H9 (cell line): ENCODE measurements at places on chromosomes 12 and 14. TPM values are rescaled to one million over a fixed set of nuclear protein-coding genes. Genes with fewer than 3 reads are reported as not detected.

The GALNT16 gene
- total RNA-seq, result 2.3 and 3.0 TPM in 2 replicates

The HCAR1 gene
- 0.07 TPM in 2 replicates for total RNA-seq

The NR4A1 gene
- 25.8 and 27.3 TPM in 2 replicates for total RNA-seq

The HOMEZ gene
- 6.2 and 6.5 TPM in 2 replicates for total RNA-seq

The MYF6 gene
- not detected in 2 replicates for total RNA-seq

The CPM gene
- 0.53 and 1.2 TPM in 2 replicates for total RNA-seq

The GALNT6 gene
- total RNA-seq, result 9.8 and 11.0 TPM in 2 replicates

The SLC5A8 gene
- 0.07 TPM in 2 replicates for total RNA-seq

The MAP4K5 gene
- 42.7 and 43.9 TPM in 2 replicates for total RNA-seq

The PRPF39 gene
- 57.2 and 59.8 TPM in 2 replicates for total RNA-seq

GRCh38 chr12:96274331-96274730 is 80.2 kb downstream of the ELK3 start:
- no peak overlapping the region for H3K27ac ChIP-seq
- H3K4me1 ChIP-seq, result no peaks in the 10 kb centered on the region
- no peaks in the 10 kb centered on the region for H3K27me3 ChIP-seq
- H3K4me3 ChIP-seq, result no peak overlapping the region
- no peak for DNase-seq

GRCh38 chr12:13463189-13463588 is 266.7 kb downstream of the EMP1 start:
- no peak overlapping the region for H3K4me3 ChIP-seq
- no peaks in the 10 kb centered on the region for H3K27me3 ChIP-seq
- H3K27ac ChIP-seq, result no peak overlapping the region
- DNase-seq, result no peak
- no peaks in the 10 kb centered on the region for H3K36me3 ChIP-seq

DNA sequence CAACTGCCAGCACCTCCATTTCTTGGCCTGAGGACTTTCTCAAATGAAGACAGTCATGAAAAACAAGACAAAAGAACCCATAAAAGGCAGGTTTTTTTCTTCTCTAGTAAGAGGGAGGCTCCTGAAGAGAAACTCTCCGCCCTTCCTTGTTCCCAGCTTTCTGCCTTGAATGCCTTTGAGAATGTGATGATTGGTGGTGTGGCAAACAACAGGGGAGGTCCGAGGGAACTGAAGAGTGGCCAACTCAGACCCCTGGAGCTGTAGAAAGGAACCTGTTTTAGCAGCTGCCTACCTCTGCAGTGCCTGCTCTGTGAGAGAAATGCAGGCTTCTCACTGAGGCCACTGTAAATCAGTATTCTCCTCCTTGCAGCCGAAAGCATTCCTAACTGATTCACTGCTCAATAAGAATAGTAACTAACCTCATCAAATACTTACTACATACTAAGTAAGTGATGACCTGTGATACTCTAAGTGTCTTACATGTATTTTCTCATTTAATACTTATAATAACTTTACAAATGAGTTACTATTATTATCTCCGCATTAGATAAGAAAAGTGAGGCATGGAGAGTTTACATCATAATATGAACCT is 16.7 kb upstream of the ERC1 start:
- no peaks in the 10 kb centered on the region for H3K4me1 ChIP-seq
- no peaks in the 10 kb centered on the region for H3K36me3 ChIP-seq
- H3K4me3 ChIP-seq, result no peak overlapping the region
- DNase-seq, result no peak
- H3K27me3 ChIP-seq, result no peaks in the 10 kb centered on the region
- H3K27ac ChIP-seq, result no peak overlapping the region

GRCh38 chr14:63457498-63457897 is 85.7 kb downstream of the PPP2R5E start:
- no peak overlapping the region for H3K4me3 ChIP-seq
- H3K36me3 ChIP-seq, result no peaks in the 10 kb centered on the region
- no peaks in the 10 kb centered on the region for H3K27me3 ChIP-seq

DNA sequence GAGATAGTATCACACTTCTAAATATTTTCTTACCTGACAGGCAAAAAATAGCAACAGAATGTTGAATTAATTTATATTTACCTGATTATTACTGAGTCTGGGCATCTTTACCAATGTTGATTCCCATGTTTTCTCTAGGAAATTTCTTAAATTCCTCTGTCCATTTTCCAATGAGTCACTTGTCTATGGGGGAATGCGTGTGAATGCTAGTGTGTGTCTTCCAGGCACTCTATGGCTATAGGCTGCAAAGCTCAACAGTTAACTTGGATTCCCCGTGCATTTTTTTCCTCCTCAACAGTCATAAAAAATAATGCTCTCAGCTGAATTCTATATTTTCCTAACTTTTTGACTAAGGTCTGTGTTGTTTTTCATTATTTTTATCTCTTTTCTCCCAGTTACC is 1385.8 kb upstream of the FLRT2 start:
- no peaks in the 10 kb centered on the region for H3K4me1 ChIP-seq
- H3K27me3 ChIP-seq, result no peaks in the 10 kb centered on the region
- H3K4me3 ChIP-seq, result no peak overlapping the region
- no peak overlapping the region for H3K27ac ChIP-seq

DNA sequence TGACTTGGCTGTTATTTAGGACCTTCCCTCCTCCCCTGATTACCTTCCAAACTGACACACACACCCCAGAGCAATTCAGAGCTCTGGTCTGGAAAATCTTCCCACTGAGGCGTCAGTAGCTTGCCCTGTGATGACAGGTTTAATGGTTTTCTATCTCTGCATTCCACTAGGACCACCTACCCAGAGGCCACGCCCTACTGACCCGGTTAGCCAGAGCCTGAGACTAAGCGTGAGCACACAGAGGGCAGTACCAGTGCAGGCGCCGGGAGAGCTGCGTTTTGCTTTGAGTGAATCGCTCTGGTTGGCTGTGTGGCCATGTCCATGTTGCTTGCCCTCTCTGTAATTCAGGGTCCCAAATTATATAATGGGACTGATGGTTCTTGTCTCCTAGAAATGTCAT is 36.2 kb upstream of the ATP2A2 start:
- H3K36me3 ChIP-seq, result no peaks in the 10 kb centered on the region
- H3K4me3 ChIP-seq, result no peak overlapping the region
- no peaks in the 10 kb centered on the region for H3K27me3 ChIP-seq
- no peaks in the 10 kb centered on the region for H3K4me1 ChIP-seq
- DNase-seq, result peak; percentile 89

GRCh38 chr12:56867216-56867615 is 67.0 kb downstream of the SDR9C7 start:
- H3K27me3 ChIP-seq, result no peaks in the 10 kb centered on the region
- no peak overlapping the region for H3K27ac ChIP-seq
- peaks cover 15% of the 10 kb centered on the region; the same call in 2 of the 3 replicates for H3K36me3 ChIP-seq
- no peak for DNase-seq
- H3K4me3 ChIP-seq, result no peak overlapping the region

DNA sequence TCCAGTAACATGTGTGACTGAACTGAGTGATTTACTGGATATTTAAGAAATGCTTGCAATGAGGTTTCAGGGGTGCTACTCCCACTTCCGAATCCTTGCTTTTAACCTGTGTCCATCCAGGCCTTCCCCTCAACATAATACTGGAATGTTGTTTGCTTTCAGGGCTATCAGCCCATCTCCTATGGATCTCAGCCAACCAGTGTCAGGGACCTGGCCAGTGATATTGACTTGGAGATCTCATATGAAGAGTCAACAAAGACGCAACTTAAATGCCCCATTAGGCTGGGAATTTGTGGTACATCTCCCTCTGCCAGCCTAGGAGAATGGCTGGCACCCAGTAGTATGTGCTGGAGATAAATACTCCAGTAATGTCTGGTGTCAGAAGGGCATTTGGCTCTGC is 889 bp upstream of the IFT43 start:
- H3K27ac ChIP-seq, result no peak overlapping the region
- peaks cover 2% of the 10 kb centered on the region; the same call in 1 of the 2 replicates for H3K27me3 ChIP-seq
- no peaks in the 10 kb centered on the region; the same call in 1 of the 2 replicates for H3K36me3 ChIP-seq
- no peak overlapping the region for H3K4me3 ChIP-seq

DNA sequence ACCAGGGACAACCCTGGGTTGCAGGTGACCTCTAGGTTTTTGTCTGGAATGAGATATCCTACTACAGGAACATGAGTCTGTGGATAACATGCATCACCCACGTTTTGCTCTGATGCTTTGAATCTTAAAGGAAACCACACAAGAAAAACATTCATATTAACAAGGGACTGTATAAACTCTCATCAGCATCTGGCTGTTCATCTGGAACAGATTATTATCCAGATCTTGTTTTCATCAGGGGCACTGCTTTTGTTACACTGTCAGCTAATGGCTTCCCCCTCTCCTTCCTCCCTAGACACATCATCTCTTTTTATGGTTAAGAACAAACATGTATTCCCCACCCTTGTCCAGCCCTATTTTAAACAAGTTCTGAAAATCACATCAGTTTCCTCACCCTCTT is 1095.7 kb downstream of the AACS start:
- H3K4me1 ChIP-seq, result no peaks in the 10 kb centered on the region
- no peak overlapping the region for H3K4me3 ChIP-seq
- no peak overlapping the region for H3K27ac ChIP-seq
- no peak for DNase-seq
- H3K27me3 ChIP-seq, result no peaks in the 10 kb centered on the region
- no peaks in the 10 kb centered on the region for H3K36me3 ChIP-seq

GRCh38 chr12:126706300-126706699 is 1560.7 kb upstream of the TMEM132C start:
- peak; percentile 68 for DNase-seq
- H3K27ac ChIP-seq, result no peak overlapping the region
- no peaks in the 10 kb centered on the region for H3K27me3 ChIP-seq
- H3K4me3 ChIP-seq, result no peak overlapping the region
- no peaks in the 10 kb centered on the region for H3K36me3 ChIP-seq

- H3K27me3 ChIP-seq, result no peaks in the 10 kb centered on the region
- H3K27ac ChIP-seq, result no peak overlapping the region
- H3K36me3 ChIP-seq, result no peaks in the 10 kb centered on the region
These were observed 167.1 kb downstream of the CAND1 start for GRCh38 chr12:67436230-67436629.
